Stimulated activated CD4-positive, alpha-beta T cell treated with anti-CD3 and anti-CD28 coated beads, Interleukin-4, amount 100 ng/mL, for 4 hours (primary cell): ENCODE measurements at places on chromosomes 1 and 21.

GRCh38 chr1:184838504-184838951 is 83.9 kb upstream of the EDEM3 start:
- no peak for DNase-seq

GRCh38 chr21:26945916-26946675 is 20.8 kb downstream of the ADAMTS5 start:
- DNase-seq, result no peak

GRCh38 chr1:70134148-70134547 is 71.2 kb downstream of the LRRC40 start:
- DNase-seq, result no peak

DNA sequence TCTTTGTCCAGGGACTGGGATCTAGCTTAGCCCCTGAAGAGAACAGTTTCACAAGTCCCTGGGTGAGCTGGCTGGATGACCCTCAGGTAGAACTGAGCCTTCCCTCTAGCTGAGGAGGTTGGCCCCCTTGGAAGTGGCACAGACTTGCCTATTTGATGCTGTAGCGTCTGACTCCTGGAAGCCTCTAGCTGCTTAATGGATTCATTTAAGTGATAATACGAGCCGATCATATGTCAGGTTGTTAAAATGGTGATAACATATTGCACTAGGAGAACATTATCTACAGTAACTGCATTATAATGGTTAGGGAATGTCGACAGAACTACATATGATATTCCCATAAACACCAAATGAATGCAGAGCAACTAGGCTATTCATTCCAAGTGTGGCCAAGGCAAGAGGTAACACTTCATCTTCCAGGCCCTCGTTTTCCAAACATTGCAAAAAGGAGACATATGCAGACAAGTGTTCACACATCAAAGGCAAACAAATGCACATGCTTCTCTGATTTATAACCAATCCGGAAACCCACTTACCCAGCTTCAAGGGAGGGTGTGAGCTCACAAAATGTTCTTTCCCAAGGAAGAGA is 340.1 kb upstream of the PLXNA2 start:
- DNase-seq, result no peak

GRCh38 chr1:181554465-181554864 is 71.1 kb downstream of the CACNA1E start:
- DNase-seq, result no peak

- no peak for DNase-seq
These were observed 2.2 kb upstream of the HAO2 start for GRCh38 chr1:119366424-119366823.

DNA sequence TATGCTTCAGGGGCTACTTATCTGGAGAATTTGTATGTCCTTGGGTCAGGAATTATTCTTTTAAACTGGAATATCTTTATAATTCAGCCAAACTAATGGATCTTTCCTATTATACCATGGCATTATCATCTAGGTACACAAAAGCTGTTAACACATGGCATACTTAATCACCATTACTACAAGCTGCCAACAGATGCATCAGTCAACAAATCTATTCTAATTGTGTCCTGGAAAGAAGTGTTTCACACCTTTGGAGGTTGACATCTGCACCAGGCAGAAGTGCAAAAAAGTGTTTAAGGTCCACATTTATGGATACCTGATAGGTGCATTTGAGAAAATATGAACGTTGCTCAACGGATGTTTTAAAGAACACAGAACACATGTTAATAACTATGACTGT is 470.2 kb upstream of the ADGRL2 start:
- DNase-seq, result no peak

DNA sequence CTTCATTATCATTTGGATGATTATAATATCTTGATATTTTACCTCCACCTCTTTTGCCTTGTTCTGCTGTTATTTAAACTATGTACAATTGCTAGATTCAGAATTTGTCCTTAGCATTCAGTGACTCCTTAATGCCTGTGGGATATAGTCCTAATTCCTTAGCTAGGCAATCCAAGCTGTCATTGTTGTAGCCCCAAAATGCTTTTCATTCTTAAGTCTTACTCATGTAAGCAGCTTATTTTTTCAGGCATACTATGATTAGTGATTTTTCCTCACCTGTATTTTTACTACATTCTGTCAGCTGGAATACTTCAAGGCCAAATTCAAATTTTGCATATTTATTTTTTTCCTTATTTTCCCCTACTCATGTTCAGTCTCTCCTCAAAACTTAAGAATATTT is 13.4 kb downstream of the PKN2 start:
- DNase-seq, result no peak

DNA sequence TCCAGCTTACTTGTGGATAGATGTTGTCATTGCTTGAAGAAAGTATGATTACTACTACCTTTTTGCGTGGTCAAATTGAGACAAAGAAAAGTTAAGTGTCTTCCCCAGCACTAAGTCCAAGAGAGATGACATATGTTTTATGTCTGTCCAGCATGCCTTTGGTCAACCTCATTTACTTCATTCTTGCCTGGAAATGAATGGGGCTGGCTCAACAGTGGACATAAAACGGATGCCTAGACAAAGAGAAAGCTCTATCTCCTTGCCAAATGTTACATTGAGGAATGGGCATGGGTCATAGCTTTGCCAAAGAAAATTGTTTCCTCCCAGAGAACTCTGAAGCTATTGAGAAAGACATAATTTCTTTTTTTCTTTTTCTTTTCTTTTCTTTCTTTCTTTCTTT is 82.4 kb upstream of the PLPPR4 start:
- DNase-seq, result no peak

DNA sequence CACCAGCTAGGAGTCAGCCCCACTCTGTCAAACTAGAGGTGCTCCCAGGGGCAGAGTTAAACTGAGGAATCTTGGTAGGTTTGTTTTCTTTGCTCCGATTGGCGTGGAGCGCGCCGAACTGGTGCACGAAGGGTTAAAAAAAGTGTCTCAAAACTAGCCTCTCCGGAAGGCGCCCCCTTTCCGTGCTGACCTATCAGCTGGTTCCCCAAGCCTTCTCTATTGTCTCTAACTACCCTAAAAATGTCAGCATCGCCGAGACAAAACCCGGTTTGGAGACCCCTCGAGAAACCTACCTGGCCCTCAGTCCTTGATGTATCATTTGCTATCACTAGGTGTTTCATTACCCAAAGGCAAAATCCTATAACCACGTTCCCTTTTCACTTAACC is 2.2 kb downstream of the TGFB2 start:
- no peak for DNase-seq

GRCh38 chr21:17805966-17806365 is 13.2 kb downstream of the C21orf91 start:
- no peak for DNase-seq

GRCh38 chr1:159705904-159706256 is 8.5 kb downstream of the CRP start:
- no peak for DNase-seq

DNA sequence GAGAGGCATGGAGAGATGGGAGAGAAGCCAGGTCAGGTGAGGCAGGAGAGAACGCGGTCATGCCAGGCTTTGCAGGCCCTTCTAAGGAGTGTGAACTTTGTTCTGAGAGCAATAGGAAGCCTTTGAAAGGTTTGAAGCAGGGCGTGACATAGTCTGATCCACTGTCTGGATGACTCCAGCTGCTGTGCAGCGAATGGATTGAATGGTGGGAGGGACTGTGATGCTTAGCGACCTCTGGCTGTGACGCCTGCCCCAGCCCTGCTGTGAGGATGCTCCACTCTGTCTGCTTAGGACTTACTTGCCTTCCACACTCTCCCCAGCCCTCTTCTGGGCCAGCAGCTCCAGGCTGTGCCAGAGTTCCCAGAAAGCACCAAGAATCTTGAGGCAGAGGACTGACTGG is 41.8 kb upstream of the POU3F1 start:
- DNase-seq, result no peak

- DNase-seq, result peak; percentile 82
These were observed 79.0 kb upstream of the NFASC start for GRCh38 chr1:204791453-204792353.

GRCh38 chr1:54283635-54284385 is 83.8 kb downstream of the MRPL37 start:
- no peak for DNase-seq

- no peak for DNase-seq
These were observed 163.9 kb downstream of the AKT3 start for GRCh38 chr1:243686159-243686558.

DNA sequence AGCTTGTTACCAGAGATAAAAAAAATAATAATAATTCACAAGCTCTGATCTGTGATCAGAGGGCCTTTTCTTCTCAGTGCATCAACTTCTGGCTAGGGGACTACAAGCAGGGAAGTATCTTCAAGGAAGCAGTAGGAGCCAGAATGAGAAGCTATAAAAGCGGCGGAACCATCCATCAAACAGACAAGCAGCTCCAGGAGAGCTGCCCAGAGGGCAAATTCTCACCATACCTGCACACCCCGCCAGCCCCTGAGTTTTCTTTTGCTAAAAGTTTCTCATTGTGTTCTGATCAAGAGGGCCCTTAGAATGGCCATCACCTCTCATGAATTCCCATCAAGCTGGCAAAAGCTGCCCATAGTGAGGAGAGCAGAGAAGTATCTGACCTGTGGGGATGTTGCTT is 99.4 kb downstream of the SMYD2 start:
- DNase-seq, result no peak

- DNase-seq, result no peak
These were observed 58.1 kb downstream of the KIAA0040 start for GRCh38 chr1:175134500-175134899.

DNA sequence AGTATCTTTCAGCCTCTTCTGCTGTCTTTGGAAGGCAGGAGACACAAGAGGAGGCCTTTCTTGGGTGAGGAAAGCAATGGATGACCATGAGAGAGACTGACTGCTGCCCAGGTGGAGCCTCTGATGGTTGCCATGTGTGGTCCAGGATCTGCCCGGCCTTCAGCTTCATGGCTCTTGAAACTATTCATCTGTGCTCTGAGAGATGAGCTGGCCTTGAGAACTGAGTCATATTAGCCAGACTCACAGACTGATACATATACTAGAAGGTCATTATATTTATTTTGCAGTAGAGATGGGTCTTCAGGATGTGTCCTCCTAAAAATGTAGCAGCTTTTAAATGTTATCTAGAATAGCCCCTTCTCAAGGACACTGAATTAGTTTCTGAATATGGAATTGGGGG is 33.7 kb downstream of the PTGFRN start:
- no peak for DNase-seq

- no peak for DNase-seq
These were observed 69.7 kb downstream of the NFIA start for GRCh38 chr1:61152066-61152465.

- no peak for DNase-seq
These were observed 231.3 kb downstream of the SETD4 start for GRCh38 chr21:35829067-35829466.

GRCh38 chr1:161117759-161118581 is at the start of the genes NIT1 and PFDN2:
Gene NIT1, plus strand, starts transcription at chr1:161118105. Its CDS starts 72 bp downstream, at chr1:161118177.
Gene PFDN2, minus strand, starts transcription at chr1:161118037. Its CDS starts 11 bp downstream, at chr1:161118026.
- peak; percentile 84 for DNase-seq

DNA sequence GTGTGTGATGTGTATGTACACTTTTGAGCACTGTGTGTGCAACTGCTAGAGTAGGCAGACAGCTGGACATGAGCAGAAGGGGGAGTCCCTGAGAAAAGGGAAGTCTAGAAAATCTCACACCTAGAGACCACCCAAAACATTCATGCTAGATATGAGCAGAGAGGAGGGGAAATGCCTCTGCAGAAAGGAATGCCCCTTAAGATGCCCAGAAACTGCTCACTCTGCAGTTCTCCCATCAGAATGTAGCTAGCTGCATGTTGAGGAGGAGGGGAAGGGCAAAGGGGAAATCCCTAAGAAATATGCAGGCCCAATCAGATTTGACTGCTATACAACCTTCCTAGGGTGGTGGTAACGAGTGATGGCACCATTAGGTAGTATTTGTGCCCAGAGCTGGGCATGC is 31.8 kb upstream of the MAGOH start:
- DNase-seq, result no peak

GRCh38 chr1:190858140-190858539 is 380.5 kb upstream of the BRINP3 start:
- DNase-seq, result no peak

GRCh38 chr1:166036092-166036491 is 130.7 kb downstream of the FAM78B start:
- no peak for DNase-seq

- no peak for DNase-seq
These were observed 3.1 kb downstream of the GABRD start for GRCh38 chr1:2022063-2022770.

DNA sequence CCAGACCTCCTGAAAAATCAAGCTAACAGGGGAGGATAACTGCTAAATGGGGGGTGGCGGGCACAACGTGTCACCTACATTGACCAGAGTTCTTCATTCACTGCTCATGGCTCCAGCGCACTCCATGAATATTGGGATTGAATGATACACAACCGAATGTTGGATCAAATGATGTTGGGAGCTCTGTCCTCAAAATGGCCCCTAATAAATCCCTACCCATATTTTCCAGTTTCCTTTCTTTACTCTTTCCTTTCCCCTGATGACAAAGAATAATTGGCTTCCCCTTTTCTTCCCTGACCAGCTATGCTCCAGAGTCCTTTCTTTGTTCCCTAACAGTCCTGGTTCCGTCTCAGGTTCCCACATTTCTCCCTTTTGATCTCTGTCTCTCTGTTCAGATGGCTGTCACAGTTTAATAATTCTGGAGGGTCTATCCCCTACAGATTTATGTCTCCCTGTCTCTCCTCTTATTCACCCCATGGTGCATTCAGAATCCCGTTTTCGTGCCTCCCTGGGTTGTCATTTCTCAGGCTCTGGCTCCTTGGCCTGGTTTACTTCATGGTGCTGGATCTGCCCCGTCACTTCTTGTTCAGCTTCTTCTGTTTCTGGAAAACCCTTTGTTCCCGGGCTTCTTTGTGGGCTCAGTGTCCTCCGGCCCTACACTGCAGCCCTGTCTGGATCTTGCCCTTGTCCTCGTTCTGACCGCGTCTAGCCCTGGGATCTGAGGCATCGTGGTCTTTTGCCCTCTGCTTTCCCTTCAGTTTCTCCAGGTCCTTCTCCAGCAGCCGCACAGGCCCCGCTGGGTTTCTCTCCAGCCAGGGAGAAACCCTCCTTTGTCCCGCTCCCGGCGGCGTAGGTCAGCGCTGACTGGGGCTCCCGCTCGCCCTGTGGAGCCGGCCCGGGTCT is 78.3 kb downstream of the NDUFS5 start:
- no peak for DNase-seq

DNA sequence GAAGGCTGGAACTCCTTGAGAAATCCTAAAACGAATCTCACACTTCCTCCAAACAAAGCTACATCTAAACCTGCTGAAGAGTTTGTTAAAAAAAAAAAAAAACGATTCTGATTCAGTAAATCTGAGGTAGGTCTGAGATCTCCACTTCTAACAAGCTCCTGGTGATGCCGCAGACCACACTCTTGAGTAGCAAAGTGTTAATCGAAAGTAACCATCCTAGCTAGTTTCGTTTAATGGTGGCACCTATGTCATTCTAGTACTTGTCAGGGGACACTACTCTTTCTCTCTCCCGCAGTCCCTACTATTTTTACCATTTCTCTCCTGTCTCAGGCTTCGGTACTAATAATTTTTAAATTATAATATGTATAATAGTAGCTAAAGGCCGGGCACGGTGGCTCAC is 2.1 kb downstream of the CLCC1 start:
- no peak for DNase-seq
